Stimulated activated CD8-positive, alpha-beta memory T cell treated with anti-CD3 and anti-CD28 coated beads, Interleukin-4, amount 100 ng/mL, for 1 hour (primary cell): ENCODE measurements at places on chromosomes 4 and X.

DNA sequence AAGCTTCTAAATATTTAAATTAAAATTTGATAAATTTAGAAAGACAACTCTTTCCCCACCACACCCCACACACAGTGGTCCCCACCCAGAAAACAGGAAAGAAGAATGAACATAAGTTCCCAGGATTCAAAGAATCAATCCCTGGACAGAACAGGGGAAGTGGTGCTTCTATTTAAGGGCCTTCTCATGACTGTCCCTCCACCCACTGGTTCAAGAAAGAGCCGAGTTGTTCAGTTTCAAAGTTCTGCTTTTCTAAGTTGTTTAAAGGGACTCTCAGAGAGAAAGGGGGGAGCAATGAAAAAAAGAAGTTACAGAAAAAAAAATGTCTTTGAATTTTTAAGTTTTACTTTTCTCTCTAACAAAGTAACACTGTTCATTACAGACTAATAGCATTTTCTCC, 195.8 kb downstream of the PDGFC start:
- no peak for DNase-seq

DNA sequence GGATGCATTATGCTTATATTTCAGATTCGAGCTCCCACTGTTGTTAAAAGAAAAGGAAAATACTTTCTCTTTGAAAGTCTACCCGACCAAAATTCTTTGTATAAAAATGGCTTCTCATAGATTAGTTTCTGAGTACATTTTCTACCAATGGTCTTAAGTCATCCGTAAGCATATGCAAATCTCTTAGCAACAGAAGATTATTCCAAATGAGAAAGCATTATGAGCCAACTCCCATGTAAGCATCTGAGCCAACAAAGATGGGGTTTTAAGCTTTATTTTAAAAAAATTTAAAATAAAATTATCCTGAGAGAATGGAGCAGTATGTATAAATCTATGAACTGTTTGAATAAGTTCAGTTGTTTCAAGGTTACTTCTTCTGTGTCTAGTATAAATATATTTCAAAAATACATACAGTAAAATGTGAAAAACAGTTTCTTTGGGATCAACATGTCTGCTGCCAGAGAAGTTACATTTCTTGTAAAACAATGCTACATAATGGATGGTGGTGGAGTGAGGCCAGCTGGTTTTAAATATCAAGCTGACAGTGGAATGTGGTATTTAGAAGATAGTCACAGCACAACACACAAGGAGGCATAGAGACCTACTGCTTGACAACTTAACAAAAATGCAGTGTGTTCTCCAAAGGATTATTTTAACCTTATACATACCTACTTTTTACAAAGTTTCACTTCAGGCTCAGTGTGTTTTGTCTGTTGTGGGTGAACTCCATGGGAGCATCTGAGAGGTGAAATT, 199.5 kb upstream of the DIPK2B start:
- DNase-seq = no peak

DNA sequence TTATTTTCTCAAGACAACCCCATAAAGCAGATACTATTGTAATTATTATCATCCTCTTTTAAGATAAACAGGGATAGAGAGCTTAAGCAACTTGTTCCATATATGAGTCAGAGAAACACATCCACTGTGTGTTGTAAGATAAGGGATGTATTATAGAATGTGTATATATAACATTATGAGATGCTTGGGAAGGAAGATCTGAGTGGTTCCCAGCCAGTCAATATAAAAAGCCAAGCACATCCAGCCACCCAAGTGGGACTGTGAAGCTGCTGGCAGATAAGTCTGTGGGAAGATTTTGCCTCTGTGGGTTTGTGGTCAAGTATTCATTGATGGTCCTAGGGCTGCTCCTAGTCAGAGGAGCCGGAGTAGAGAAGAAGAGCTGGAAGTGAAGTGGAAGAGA, 16.5 kb upstream of the BMPR1B start:
- no peak for DNase-seq

GRCh38 chr4:89939994-89940393, 45.3 kb downstream of the MMRN1 start:
- no peak for DNase-seq

- no peak for DNase-seq
Measured at GRCh38 chrX:19886883-19887531, 393 bp downstream of the SH3KBP1 start.

DNA sequence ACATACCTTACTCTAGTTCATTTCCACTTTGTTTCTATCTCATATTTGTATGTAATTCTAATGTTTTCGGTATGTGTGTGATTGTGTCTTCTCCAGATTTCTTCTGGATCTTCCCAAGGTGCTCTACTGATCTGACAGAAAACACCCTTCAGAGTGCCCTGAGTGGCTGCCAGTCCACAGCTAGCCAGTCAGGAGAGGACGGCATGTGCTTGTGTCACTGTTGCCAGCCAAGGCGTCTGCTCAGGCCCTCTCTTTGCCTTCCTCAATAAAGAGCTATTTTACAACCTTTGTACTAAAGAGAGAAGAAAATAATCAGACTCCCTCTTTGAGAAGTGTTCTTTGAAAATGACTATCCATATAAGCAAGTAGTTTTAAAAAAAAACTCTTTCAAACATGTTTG, 29.0 kb downstream of the CD99L2 start:
- DNase-seq = no peak

- no peak for DNase-seq
Measured at GRCh38 chrX:15546745-15547144, 46.1 kb downstream of the BMX start.

DNA sequence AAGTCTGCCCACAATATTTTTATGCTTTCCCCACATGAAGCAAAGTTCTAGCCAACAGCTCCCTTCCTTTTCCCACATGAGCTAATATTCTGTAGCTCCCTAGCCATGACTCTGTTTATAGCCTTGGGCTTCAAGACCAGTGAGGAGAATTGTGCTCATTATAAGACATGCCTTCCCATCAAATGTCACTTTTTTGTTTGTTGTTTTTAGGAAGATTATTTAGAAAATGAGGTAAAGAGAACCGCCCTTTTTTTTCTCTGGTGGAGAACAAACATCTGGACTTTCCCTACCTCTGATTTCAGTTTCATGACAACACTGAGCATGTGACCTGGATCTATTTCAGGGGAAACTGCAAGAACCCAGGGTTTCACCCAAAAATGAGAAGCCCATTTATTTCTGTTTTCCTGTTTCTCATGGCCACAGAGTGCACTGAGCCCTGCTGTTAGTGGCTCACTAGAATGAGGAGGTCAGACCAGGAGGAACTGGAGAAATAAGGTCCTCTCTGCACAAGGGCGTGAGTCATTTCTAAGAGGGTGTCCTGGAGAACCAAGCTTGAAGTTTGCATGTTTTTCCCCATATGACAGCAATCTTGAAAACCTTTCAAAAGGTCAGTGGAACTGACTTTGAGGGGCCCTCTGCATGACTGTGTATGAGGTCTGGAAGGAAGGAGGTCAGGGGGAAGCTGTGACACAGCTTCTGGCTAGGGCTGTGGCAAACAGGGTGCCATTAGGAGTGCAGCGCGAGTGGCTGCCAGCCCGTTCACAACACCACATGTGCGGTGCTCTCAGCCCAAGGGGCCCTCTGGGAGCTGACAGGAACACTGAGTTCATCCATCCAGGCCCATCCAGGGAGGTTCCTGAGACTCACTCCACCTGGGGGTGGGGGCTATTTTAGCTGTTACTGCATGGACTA, 55.2 kb downstream of the CHST7 start:
- DNase-seq = no peak

DNA sequence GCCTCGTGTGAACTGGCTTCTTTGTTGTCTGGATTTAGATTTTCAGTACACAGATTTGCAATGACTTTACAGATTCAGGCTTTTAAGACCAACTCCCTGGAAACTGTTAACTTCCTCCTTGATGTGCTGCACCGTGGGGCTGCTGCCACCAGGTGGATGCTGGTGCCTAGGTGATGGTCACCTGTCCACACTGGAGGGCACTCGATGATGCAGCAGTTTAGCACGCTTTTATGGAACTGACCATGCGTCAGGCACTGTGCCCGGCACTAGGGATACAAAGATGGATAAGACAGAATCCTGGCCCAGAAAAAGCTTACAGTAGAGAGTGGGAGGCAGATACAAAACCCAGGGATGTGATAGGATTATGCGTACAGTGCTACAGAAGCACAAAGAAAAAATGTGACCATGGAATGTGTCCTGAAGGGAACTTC, 180.7 kb downstream of the CEP135 start:
- DNase-seq = no peak

DNA sequence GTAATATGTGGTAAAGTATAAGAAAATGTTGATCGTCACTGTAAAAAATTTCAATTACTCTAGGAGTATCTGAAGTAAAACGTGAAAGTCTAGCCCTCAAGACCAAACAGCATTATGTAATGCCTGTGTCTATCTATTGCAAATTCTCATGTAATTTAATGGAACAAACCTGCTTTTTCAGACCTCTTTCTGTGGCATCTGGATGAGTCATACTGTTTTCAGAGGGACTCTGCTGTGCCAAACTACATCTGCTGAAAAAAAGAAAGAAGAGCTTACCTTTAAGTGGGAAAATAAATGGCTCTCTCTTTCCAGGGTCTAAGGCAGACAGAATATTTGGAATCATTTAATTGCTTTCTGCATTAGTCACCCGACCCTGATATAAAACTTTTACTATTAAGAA, 89.8 kb upstream of the ARMCX2 start:
- DNase-seq = no peak

DNA sequence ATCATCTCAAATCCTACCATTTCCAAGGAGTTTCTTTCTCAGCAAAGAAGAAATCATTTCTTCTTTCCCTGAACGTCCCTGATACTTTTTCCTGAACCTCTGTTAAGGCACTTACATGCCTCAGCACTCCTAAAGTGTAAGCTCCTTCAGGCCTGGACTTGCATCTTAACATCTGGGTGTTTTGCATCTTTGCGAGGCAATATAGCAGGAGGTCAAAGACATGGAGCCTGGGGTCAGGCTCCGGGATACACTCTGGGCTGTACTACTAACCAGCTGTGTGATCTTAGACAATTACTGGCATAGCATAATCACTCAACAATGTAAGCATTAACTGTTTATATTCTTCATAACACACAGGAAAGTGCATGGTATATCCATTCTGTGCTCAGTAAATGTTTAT, 275.5 kb upstream of the BOD1L1 start:
- no peak for DNase-seq

GRCh38 chrX:118286066-118286762, 59.7 kb upstream of the WDR44 start:
- DNase-seq = no peak

DNA sequence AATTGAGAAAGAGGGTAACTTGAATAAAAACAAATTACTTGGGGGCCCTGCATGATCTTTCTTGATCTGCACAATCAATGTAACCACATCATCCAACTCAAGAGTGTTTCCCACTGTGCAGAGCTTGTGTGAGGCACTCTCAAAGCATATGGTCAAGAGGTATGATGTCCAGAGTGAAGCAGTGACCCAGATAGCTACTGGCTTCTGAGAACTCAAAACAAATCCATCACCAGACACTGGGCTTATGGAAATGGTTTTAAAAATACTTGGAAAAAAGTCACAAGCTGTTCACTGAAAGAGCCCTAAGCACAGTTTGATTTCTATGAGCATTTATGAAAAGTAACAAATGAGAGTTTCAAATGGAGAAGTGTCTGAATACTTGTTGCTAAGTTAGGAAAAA, 361.0 kb downstream of the GRXCR1 start:
- no peak for DNase-seq

GRCh38 chr4:45094684-45095083, 368.3 kb upstream of the GNPDA2 start:
- DNase-seq = no peak

GRCh38 chr4:28287831-28288233, 1427.2 kb downstream of the STIM2 start:
- DNase-seq = no peak

DNA sequence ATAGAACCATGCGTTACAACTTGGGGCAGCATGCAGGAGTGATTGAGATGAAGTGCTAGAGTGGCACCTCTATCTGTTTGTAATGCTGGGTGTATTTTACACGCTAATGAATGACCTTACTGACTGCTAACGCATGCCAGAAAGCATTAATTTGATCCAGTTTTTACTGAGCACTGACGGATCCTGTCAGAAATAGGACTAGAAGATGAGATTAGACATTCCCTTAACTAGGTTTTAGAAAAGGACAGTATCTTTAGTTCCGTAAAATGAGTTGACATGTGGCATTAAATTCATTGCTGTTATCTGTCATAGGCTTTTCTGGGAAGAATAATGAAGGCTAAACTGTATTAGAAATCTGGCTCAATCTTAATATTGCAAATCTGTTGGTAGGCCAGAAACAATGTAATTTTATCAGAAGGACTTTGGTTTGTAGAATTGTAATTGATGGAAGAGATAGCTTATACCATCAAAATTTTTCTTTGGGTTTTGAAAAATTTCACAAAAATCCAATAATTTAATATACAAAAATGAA, 140.4 kb upstream of the WDFY3 start:
- no peak for DNase-seq

- DNase-seq = no peak
Measured at GRCh38 chr4:52968691-52969090, 106.6 kb downstream of the RASL11B start.

GRCh38 chr4:129377131-129377845, 281.3 kb downstream of the C4orf33 start:
- no peak for DNase-seq

GRCh38 chrX:80808881-80809411, 731 bp downstream of the BRWD3 start:
- DNase-seq = no peak

DNA sequence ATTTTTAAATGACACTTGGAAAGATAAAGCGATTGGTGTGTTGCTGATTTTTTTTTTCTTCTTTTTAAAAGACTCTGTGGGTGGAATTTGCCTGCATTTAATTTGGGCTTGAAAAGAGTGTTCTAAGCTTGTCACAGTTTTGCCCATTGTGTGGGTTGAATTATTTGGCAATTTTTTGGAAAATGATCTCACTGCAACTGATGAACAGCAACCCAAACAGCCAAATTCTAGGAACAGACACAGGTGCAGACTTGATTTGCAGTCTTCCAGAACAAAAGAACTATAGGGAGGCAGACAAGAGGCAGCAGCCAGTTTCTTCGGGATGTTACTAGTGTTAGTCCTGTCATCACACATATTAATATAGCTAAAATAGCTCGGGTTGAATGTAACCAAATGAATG, 40.5 kb downstream of the CASP6 start:
- no peak for DNase-seq

- no peak for DNase-seq
Measured at GRCh38 chrX:47232197-47232802, 509 bp upstream of the USP11 start.

DNA sequence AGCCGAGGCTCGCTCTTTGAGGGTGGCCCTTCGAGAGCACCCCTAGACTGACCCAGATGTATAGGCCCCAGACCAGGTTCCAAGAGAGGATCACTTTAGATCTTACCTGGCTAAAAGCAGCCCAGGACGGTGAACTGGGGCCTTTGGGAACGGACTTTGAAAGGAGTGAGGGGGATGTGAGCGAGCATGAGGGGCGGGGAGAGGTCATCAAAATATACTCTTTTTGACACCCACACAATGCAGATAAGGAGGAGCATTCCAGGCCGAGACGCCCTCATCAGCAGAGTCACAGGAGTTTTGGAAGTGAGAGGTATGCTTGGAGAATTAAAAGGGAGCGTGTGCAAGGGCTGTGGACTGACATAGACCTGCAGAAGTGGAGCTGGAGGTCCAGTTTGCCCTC, 528 bp downstream of the NSDHL start:
- no peak for DNase-seq

- DNase-seq = no peak
Measured at GRCh38 chr4:143538979-143539669, 25.6 kb downstream of the SMARCA5 start.

- no peak for DNase-seq
Measured at GRCh38 chr4:1980561-1981041, 28.2 kb downstream of the NELFA start.
